ENCODE measurements at places on chromosomes 6 and 20.

DNA sequence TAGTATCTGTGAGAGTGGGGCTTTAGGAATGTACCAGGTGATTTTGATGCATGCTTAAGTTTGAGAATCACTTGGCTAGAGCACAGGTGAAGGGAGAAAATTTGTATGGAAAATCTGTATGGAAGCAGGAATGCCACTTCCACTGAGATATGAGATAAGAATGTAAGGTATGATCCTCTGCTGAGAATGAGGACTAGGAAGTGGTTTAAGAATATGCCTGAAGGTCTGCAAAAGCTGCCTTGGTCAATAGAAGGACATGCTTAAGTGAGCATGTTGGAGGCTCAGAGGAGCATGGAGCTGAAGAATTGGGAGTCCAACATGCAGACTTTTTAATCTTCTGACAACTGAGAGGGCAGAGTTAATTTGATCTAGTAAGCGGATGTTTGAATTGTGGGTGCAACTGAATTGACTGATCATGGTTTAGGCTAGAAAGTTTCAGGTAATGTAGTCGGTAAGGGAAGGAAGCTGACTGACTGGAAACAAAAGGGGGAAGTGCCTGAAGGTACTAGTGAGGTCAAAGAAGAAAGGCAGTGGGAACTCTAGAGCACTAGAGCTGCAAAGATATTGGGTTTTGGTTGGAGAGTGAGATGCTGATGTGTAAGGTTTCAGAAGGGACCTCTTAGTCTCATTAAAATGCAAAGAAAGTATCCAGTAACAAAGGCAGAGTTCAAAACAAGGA lies 28.6 kb upstream of the NOTCH4 start:
- DNase-seq: no peak

DNA sequence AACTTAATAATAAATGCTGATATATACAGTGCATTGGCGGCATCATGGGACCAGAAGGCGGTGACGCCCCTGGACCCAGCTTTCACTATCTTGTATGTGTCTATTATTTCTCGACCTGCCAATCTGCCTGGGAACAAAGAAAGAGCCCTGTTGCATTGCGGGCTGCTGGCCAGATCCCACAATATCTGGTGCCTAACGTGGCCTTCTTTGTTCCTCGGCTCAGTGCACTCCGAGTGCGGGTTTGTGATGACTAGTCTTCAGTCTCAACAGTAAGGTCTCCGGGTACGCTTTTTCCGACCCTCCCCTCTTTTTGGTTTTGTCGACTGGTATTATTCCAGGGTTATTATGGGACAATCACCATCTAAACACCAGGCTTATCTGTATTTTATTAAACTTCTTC lies 291.5 kb downstream of the TBC1D32 start:
- no peak for DNase-seq

GRCh38 chr20:891706-892080 lies 24.4 kb downstream of the ANGPT4 start:
- DNase-seq: no peak

DNA sequence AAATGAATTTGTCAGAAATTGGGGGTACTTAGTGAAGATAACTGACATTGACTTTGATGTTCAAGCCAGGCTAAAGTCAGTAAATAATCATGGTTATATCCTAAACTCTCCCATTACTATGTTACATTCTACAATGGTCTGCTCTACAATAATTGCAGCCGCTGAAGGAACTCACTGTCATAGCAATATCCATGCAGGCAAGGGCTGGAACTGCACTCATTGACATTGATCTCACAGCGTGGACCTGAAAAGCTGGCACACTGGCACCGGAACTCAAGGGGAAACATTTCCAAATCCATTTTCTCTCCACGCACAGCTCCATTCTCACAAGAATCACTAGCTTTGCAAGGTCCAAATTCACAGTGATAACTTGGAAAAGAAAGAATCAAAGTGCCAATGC lies 702.7 kb downstream of the EYS start:
- no peak for DNase-seq

DNA sequence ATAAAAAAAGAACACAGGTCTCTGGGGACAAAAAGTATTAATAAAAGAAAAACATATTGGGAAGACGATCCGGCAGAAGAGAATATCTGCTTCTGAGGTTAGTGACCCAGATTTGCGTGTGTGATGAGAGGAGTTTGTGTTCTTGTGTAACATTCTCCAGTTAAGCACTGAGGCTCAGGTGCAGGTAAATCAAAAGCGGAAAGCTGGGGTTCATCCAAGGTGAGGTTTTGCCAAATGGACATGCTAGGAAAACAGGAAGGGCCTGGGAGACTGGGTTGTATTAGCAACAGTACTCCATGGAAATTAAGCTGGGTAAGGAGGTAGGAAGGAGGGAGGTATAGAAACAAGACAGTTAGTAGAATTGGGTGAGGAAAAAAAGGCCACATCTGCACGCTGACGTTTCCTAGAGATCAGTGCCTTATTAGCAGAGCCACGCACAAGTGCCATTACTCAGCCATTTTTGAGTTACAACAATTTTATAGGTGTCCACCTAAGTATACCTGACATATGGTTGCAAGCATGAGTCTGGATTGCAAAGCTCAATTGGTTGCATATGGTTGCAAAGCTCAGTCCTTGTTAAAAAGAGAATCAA lies 139.6 kb downstream of the ZMYND8 start:
- no peak for DNase-seq

Measured in liver (tissue), 10 donors.